Peyer's patch (tissue), 4 donors: ENCODE measurements at places on chromosomes 7 and 10. TPM values are rescaled to one million over a fixed set of nuclear protein-coding genes. Genes with fewer than 3 reads are reported as not detected.

Gene ZNF736
- total RNA-seq, result 27.2 TPM

DNA sequence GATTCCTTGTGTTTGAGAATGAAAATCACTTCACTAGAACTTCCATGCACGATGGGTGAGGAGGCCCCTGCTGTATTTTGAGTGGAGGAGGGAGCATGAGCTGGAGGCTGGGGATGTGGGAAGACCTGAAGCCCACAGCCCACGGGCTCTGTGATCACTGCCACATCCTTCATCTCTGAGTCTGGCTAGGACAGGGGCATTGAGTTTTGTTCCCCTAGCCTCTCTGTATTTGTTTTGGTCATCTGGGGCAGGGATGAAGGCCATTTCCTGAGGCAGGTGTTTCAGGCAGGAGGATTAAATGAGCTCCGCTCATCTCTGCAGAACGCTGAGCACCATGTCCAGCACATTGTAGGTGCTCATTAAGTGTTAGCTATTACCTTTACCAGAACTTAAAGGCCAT, 293.6 kb downstream of the GLRX3 start:
- no peak for DNase-seq

DNA sequence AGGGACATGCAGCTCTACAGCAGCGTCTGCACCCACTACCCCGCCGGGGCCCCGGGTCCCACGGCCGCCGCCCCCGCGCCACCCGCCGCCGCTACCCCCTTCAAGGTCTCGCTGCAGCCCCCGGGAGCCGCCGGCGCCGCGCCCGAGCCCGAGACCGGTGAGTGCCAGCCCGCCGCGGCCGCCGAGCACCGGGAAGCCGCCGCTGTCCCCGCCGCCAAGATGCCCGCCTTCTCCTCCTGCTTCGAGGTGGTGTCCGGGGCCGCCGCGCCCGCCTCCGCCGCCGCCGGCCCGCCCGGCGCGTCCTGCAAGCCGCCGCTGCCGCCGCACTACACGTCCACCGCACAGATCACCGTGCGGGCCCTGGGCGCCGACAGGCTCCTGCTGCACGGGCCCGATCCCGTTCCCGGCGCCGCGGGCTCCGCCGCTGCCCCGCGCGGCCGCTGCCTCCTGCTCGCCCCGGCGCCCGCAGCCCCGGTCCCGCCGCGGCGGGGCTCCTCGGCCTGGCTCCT, 631 bp downstream of the OTUD1 start:
- DNase-seq, result peak; percentile 50

DNA sequence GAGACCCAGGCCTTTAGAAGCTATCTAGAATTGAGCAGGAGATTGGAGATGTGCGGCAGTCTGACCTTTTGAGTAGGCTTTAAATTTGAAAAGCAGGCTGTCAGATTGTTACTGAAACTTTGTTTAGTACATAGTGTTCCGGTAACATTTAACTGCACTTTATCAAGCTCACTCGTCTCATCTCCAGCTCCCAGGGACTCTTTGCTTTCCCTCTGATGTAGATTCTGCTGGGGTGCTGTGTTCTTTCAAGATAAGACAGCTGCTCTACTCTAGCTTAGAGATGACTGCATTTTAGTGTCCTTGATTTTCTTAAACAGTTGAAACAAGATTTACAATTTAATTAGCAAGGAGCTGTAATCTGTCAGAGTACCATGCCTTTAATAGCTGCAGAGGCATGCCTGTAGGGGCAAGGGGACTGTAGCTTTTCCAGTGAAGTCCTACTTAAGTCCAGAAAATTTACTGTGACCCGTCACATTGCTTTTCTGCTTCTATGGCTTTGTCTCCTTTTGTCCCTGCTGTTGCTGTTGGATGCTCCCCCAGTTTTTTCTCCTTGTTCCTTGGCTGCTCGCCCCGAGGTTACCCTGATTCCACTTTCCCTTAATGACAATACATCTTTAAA, 56.4 kb upstream of the MTPN start:
- no peak for DNase-seq

- peak; percentile 27 for DNase-seq
These were observed 155.7 kb downstream of the EBF3 start for GRCh38 chr10:129808092-129808983.

GRCh38 chr7:63043657-63044543, 954.7 kb upstream of the ZNF722 start:
- DNase-seq, result no peak

- DNase-seq, result no peak
These were observed 142.0 kb downstream of the CCDC71L start for GRCh38 chr7:106518967-106519366.

DNA sequence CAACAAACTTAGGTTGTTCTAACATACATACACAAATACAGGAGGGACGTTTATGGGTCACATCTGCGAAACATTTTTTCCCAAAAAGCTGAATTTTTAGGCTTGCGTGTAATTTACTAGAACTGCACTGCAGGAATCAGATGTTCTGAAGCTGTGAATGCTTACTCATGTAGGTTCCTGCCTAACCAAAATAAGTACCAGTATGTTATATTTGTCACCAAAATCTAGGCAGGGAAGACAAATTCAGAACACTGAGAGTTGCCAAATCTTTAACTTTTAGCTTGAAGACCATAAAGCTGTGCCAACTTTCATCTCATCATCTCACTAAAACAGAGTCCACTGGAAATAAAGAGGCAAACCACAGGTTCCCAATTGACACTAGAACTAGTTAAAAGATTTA, 5.7 kb downstream of the UBE2H start:
- no peak for DNase-seq

Gene BMPER
- total RNA-seq, result 18.0 TPM

DNA sequence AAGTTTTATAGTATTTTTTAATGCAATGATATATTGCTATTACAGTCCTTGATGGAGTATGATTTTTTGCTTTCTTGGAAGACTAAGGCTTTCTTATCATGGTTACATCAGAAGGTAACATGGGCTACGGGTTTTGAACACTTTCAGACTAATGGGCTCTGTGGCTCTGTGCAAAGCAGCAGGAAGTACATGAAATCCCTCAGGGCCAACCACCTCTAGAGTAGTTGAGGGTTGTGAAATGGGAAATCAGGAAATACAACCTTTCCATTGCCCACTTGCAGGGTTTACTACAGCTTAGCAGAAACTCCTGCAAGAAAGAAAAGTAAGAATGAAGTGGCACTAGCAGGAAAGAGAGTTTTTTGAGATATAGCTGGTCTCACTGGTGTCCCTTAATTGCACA, 853.5 kb downstream of the KCNMA1 start:
- no peak for DNase-seq

Gene SNX10
- total RNA-seq, result 14.9 TPM

DNA sequence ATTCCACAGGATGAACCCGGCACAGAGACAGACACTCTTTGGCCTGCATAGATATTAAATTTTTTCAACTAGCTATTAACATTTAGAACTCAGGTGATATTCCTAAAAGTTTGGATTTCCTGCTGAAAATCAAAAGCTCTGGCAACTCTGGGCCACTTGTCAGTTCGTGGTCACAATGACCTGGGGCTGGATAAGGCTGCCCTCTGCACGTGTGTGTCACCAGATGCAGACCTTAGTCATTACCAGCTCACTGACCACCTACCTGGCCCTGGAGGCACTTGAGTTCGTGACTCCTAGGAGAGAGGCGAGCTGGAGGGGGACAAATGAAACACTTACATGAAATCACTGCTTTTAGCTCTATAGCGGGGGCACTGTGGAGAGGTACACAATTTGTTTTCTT, 126.5 kb downstream of the HIPK2 start:
- no peak for DNase-seq

Gene CCM2
- total RNA-seq, result 35.1 TPM

Gene CRPPA
- 1.6 TPM for total RNA-seq

Gene OR2A42
- total RNA-seq, result not detected

GRCh38 chr10:6164271-6165095, 38.2 kb upstream of the PFKFB3 start:
- no peak for DNase-seq

Gene MMD2
- not detected for total RNA-seq

DNA sequence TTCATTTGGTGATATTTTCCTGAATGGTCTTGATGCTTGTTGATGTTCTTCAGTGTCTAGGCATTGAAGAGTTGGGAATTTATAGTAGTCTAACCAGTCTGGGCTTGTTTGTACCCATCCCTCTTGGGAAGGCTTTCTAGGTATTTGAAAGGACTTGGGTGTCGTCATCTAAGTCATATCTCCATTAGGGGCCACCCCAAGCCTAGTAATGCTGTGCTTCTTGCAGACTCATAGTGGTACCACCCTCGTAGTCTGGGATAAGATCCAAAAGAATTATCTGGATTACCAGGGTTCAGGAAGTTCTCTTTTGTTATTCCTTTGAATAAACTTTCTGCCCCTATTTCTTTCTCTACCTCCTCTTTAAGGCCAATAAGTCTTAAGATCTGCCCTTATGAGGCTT, 319.4 kb upstream of the MYO3A start:
- no peak for DNase-seq

DNA sequence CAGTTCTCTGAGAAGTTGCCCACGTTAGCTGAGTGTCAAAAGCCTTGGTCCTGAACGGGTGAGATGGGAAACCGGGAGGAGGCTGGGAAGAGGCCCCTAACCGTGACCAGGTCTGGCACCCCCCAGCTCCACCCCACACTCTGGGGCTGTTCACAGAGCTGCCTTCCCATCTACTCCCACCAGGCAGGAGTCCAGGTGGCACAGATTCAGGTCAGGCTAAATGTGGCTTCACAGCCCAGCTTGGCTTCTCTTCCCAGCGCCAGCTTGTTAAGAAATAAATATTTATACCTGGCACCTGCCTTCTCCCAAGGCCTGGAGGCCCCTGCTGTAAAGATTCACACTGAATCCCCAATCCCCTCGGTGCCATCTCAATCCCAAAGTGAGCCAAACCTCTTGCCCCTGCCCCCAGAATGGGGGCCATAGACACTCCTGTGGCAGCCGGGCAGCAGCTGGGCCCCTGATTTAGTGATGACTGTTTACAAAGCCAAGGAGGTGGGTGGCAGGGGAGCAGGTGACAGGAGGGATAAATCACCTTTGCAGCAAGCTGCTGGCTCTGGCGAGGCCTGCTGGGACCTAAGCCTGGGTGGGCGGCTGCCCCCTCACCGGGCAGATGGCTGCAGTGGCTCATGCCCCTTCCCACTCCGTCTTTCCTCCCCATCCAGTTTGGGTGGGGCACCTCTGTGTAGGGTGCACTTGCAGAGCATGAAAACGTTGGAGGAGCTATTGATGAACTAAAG, 72.5 kb downstream of the GOLGA7B start:
- no peak for DNase-seq

Gene OR2A7
- 40.3 TPM for total RNA-seq

- no peak for DNase-seq
These were observed 15.4 kb upstream of the MEST start for GRCh38 chr7:130476297-130477150.

DNA sequence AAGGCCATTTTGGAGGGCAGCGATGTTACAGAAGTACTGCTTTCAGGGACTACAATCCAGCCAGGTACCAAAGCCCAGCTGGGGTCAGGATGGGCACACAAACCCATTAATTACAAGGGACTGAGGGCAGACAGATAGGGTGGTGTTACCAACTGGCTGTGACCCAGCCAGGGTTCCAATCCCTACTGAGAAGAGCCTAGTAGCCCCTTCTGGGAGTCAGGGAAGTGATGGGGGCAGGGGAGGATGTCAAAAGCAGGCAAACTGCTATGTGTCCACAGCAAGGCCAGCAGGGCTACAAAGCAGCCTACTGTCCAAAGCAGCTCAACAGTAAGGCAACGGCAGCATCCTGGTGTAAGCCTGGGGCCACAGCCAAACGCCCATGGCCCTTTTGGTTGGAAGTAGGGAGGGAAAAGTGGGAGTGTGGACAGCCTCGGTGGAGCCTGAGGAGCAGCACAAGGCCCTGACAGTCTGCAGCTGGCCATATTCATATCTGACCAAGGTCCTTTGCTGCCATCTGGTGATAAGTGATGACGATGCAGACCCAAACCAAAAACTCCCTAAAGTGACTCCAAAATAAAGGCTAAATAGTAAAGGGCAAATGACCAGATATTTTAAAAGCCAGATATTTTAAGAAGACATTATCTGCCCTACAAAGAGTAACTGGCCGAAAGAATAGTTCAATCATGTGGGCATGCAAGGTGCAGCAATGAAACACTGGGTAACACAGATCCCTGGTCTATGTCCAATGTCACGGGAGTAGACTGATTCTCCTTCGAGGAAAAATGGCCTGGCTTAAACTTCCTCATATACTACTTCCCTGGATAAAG, 56.9 kb downstream of the XPNPEP1 start:
- DNase-seq, result no peak

GRCh38 chr7:76364198-76364584, 5.4 kb upstream of the YWHAG start:
- DNase-seq, result peak; percentile 45

Gene SMO
- total RNA-seq, result 14.9 TPM

DNA sequence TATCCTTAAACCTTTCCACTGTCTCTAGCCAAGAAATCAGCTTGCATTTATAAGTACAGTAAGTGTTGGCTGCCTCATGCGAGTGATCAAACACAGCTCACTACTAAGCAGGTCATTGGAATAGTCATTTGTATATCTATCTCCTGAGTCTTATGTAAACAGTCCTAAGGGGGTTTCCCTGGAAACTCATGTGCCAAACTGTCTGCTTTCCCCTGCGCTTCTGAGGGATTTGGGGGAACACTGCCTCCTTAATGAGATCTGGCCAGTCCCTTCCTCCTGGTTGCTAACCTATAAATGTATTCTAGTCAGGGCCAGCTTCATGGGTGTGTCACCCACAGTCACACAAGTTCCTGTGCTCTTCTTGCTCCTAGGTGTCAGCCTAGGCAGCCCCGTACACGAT, 133.1 kb downstream of the CD36 start:
- no peak for DNase-seq
